ENCODE measurements at places on chromosomes 6 and 20.

GRCh38 chr6:181049-181654, 111.1 kb upstream of the DUSP22 start:
- no peak for DNase-seq

DNA sequence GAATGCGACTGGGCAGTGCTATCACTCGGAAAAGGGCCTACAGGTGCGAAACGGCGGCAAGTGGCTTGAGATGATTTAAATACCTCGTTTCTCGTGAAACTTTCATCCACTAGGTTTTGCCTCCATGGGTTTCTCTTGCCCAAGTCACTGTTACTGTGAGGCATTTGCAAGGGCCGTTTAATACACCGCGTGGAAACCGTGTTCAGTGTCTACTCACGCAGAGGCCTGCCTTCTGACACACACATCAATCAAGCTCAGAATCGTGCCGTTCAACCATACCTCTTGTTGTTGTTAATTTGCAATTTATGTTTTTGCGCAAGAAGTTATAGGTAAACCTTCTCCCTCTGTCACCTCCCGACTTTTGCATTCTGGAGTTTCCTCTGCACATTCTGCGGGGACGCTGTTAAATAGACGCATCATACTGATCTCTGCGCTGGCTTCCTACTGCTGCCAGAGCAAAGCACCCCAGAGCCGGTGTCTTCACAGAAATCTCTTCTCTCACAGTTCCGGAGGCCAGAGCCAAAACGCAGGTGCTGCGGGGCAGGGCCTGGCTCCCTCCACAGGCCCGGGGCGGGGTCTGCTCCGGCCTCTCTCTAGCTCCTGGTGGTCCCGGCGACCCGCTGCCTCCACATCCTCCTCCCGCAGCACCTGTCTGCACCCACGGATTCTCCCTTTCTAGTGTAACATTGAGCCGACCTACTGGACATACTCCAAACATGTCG, 251.4 kb downstream of the SMOC2 start:
- DNase-seq = no peak

GRCh38 chr6:34172961-34173775, 27.3 kb upstream of the GRM4 start:
- DNase-seq = no peak

GRCh38 chr6:8536122-8536521, 100.8 kb upstream of the SLC35B3 start:
- DNase-seq = no peak

DNA sequence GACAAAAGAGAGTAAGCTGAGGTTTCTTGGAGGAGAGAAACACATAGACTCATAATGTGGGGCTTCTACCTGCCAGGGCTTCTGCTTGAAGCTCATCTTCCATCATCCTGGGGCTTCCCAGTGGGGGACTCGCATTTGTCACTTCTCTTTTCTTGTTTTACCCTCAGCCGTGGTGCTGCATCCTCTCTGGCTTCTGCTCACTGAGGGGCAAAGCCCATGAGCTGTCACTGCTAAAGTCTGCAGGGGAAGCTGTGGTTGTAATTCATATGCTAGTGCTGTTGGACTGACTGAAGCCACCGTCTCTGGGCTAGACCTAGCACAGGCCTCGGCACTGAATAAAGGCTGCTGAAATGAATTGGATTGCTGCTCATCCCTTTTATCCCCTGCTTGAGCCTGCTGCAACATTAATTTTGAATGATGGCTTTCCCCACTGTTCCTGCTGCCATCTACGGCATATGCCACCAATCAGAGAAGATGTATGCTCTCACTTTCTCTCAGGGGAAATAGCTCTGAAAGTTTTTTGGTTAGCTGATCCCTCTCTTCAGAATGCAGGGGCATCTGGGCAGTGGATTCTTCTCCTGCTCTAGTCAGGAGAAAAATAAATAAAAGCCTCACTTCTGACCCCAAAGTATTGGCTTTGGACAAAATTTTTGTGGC, 568.4 kb upstream of the MAP3K7 start:
- no peak for DNase-seq

DNA sequence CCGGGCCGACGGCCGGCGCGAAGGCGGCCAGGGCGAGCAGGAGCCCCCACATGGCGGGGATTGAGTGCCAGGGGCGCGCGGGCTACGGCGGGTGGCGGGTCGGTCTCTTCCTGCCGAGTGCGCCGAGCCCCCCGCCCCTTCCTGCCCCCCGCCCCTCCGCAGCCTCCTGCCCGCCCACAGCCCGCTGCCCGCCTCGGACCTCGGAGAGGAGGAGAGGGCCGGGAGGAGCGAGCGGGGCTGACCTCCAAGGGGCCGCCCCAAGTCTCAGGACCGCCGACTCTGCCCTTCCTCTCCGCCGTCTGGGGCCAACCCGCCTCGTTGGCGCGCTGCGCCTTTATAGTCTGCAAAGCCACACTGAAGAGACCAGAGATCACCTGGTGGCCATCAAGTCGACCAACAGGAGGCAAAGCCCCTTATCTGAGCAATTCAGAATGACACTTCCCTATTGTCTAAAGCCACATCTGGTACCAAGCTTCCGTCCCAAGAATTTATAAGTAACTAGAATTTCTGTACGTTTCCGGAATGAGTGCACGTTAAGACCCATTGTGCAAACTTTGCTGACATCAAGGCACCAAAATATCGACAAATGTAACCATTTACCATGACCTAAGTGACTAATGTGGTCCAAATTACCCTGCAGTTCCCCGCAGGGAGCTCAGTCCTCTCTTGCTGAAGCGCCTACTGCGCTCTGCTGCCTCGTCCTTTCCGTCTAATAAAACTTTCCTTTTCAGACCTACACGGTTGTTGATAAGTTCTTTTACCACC, at the start of gene CPXM1:
TSS of gene CPXM1 (minus strand) at position 107 of the 765 bp plus-strand sequence. CDS start at position 52, 55 bp downstream.
- DNase-seq = no peak

DNA sequence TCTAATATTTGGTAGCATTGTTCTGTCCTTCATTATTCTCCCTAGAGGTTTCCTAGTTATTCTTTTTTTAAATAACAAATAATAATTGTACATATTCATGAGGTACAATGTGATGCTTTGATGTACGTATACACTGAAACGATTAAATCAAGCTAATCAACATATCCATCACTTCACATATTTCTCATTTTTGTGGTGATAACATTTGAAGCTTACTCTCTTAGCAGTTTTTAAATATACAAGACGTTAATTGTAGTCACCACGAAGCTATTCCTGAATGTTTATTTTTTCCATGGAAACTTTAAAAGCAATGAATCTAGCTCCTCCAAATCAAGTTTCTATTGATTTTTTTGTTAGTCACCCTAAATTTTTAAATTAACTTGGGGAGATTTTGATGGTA, 116.5 kb upstream of the PRND start:
- no peak for DNase-seq

GRCh38 chr6:109816452-109817374, 125.6 kb downstream of the FIG4 start:
- DNase-seq = peak; percentile 94

- no peak for DNase-seq
Observed at GRCh38 chr20:36193977-36194712, 39.6 kb downstream of the EPB41L1 start.

DNA sequence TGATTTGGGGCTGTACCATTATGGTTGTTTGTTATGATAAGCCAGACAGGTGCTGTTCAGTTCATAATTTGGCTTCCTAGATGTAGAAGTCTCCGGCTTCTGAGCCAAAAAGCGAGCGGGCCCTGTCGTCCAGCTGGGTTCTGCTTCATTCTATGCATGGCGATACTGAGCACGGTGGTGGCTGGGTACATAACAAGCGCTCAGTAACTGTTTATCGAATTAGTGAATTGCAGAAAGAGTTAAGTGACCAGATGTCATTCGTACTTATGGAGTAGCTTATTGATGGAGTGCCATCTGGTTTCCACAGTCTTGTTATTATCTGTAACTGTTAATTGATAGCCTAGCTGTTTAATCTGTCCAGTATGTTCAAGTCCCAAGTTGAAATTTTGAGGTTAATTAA, 85.0 kb downstream of the DTD1 start:
- DNase-seq = no peak

- DNase-seq = no peak
Observed at GRCh38 chr20:58046311-58046710, 182.1 kb downstream of the ANKRD60 start.

DNA sequence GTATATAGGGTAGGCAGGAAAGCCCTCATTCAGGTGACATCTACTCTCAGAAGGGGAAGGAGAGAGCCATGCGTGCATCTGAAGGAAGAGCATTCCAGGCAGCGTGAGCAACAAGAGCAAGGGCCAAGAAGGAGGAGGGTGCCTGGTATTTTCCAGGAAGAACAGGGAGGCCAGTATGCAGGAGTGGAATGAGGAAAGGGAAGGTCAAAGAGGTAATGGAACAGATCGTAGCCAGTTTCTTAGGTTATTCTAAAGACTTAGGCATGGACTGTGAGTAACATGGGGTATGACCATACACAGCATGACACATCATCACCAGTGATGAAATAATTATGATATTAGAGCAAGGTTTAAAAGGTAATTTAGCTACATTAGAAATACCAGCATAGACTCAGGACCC, 24.1 kb downstream of the ALDH8A1 start:
- DNase-seq = no peak

DNA sequence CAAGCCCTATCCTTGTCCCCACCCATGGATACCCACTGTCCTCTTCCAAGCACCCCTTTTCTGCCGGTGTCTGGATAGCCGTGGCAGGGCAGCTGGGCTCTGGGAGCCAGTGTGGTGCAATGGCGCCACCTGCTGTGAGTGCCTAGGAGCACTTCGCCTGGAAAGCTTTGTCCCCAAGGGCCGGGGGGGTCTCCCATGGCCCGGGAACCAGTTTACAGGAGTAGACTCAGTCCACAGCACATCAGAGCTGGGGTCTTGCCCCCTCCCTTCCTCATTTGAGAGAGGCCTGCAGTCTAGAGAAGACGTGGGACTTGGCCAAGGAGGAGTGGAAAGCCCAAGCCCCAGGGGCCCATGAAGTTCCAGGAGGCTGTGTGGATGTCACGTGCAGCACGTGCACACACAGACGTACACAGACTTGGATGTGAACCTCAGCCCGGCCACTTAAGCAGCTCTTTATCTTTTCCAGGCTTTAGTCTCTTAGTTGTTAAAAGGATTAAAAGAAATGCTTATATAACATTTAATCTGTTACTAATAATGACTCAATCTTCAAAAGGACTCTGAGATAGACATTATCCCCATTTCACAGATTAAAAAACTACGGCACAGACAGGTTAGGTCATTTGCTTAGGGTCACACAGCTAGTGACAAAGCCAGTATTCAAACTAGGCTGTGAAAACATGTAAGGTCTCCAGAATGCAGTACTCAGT, 40.9 kb upstream of the CDH22 start:
- no peak for DNase-seq

DNA sequence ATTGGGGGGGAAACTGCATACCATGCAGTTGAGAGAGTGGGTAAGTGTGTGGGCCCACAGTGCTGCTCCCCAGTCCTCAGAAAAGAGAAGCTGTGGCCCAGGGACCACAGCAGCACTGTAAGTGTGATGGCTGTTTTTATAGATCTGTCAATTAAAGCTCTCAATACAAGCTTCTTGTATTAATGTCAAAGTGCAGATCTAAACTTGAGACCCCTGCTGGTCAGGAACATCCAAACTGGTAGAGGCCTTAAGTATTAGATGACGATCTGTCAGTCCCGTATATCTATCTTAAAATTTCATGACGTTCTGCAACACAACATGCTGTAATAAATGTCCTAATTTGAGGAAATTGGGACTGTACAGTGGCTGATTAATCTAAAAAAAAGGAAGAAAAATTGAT, 74.8 kb downstream of the TULP4 start:
- DNase-seq = no peak

GRCh38 chr20:14264869-14265268, 72.5 kb downstream of the FLRT3 start:
- DNase-seq = no peak

DNA sequence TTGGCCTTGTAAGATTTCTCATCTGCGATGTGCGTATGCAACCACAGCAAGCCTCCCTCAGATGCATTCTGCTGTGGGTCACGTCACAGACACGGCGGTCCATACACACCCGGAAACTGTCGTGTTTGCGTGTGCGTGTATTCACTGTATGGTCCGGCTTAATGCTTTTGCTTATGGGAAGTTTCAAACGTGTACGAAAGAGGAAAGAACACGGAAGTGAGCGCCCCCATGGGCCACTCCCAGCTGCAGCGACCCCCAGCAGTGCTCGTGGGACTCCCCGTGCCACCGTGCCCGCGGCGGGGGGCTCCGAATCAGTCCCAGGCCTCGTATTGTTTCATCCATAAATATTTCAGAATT, 10.2 kb downstream of the DLL1 start:
- DNase-seq = no peak

- no peak for DNase-seq
Observed at GRCh38 chr6:145544041-145544440, 191.3 kb downstream of the EPM2A start.

DNA sequence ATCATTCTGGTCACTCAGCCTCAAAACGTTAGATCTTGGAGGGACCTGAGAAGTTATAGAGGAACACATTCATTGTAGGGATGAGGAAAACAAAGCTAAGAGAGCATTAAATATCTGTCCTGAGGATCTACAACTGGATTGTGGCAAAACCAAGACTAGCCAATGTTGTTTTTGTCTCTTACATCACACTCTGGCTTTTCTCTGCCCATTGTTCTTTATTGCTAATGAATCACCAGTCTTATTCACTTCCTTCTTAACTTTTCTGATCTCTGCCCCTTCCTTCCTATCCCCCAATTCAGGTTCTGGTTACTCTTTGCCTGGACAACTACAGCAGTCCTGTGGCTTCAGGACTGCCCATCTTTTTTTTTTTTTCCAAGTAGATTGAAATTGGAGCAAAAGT, 57.0 kb upstream of the PREP start:
- DNase-seq = no peak

GRCh38 chr6:25054469-25054868, 118.7 kb upstream of the RIPOR2 start:
- no peak for DNase-seq

- DNase-seq = no peak
Observed at GRCh38 chr6:139473231-139473701, 98.8 kb upstream of the CITED2 start.

DNA sequence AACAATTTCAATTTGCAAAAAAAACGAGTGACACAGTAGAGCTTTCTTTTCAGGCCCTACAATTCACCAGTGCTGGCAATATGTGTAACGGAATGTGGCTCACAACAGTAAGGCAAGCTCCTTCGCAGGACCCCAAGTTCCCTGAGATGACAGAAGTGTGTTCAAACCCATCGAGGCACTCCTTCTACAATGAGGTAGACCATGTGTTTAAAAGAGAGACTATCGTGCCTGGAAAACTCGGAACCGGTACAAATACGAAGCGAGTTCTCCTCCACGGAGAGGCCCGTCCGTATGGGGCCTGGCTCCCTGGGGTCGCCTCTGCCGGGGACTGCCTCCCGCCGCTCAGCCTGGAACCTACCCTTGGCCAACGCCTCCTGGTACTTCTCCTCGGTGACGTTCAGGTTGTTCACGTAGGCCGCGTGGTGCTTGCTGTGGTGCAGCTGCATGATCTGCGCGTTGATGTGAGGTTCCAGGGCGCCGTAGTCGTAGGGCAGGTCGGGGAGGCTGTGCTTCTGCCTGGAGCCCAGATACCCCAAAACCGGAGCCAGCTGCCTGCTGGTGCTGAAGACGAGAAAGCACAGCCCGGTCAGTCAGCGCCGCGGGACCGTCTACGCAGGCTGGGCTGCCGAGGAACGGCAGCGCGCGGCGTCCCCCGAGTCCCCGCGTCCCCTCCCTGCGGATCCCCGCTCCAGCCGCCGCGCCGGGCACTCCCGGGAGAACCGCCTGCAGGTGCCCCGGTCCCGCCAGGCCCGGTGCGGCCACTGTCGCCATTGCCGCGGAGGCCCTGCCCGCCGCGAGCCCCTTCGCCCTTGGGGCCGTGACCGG, 526 bp downstream of the SOD2 start:
- no peak for DNase-seq

- no peak for DNase-seq
Observed at GRCh38 chr6:6841571-6841970, 253.1 kb downstream of the LY86 start.
